ENCODE measurements at places on chromosomes 11 and 22. TPM values are rescaled to one million over a fixed set of nuclear protein-coding genes. Genes with fewer than 3 reads are reported as not detected.

BAIAP2L2 gene
- total RNA-seq, result 4.4 TPM

GAL3ST1 gene
- not detected for total RNA-seq

CCDC85B gene
- total RNA-seq, result 155 TPM

NCAM1 gene
- total RNA-seq, result 11.4 TPM

MMP7 gene
- not detected for total RNA-seq

SLC22A25 gene
- total RNA-seq, result not detected

VSIG2 gene
- 1.3 TPM for total RNA-seq

OR51I1 gene
- total RNA-seq, result not detected

MAJIN gene
- total RNA-seq, result not detected

SMIM35 gene
- total RNA-seq, result not detected

EPS8L2 gene
- 20.8 TPM for total RNA-seq

IFITM10 gene
- 0.13 TPM for total RNA-seq

NPTXR gene
- 4.4 TPM for total RNA-seq

PKDREJ gene
- not detected for total RNA-seq

SLC22A12 gene
- not detected for total RNA-seq

SART1 gene
- total RNA-seq, result 41.0 TPM

CD3D gene
- not detected for total RNA-seq

C22orf42 gene
- total RNA-seq, result not detected

OR8G5 gene
- total RNA-seq, result not detected

CASP12 gene
- total RNA-seq, result not detected

MMP27 gene
- total RNA-seq, result not detected

CDC42EP2 gene
- 29.7 TPM for total RNA-seq

KRTAP5-6 gene
- total RNA-seq, result not detected

GGT1 gene
- 2.5 TPM for total RNA-seq

APOBEC3H gene
- 0.16 TPM for total RNA-seq

MYRF gene
- total RNA-seq, result 7.6 TPM

HTR3B gene
- total RNA-seq, result not detected

SHISAL1 gene
- not detected for total RNA-seq

PGM2L1 gene
- total RNA-seq, result 3.5 TPM
